M059J (cell line): ENCODE measurements at places on chromosomes 16 and 17. TPM values are rescaled to one million over a fixed set of nuclear protein-coding genes. Genes with fewer than 3 reads are reported as not detected.

Gene G6PC1
- not detected in 2 replicates for total RNA-seq

GRCh38 chr17:61955619-61956018, 27.8 kb upstream of the INTS2 start:
- no peak for DNase-seq

Gene DYNC1LI2
- 79.5 and 92.4 TPM in 2 replicates for total RNA-seq

Gene ARHGDIA
- total RNA-seq, result 124 and 207 TPM in 2 replicates

DNA sequence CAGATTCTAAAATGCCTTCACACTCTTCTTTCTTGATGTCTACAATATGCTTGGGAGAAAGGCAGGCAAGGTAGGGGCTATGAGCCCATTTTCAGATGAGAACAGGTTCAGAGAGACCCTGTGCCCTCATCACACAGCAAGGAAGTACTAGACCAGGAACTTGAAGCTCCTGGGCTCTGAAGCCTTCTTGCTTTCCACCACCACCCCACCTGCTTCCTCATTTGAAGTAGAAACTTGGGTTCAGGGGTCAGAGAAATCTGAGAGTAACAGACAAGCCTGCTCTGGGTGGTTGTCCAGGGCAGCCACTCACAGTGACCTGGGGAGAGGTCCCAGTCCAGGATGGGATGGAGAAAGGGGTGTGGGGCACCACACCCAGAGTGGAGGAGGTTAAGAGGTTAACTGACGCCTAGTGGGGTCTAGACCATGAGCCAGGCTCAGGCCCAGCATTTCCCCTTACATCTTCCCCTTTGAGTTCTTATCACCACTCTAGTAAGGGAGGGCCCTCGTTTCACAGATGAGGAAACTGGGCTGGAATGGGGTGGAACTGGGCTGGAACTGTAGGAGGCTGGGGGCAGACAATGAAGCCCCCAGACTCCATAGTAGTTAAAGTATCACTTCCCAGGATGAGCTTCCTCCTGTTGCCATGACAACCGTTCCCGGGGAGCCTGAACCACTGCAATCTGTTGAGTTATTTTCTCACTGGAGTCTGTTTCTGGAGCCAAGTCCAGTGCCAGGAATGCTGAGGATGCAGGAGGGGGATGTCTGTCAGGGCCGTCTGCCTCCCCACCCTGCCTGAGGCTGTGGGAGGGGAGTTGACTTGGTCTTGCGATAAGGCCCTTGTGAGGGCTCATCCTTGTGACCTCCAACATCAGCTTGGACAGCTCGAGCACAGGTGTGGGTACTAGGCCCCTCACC, 16.2 kb upstream of the PHF12 start:
- no peak for DNase-seq

DNA sequence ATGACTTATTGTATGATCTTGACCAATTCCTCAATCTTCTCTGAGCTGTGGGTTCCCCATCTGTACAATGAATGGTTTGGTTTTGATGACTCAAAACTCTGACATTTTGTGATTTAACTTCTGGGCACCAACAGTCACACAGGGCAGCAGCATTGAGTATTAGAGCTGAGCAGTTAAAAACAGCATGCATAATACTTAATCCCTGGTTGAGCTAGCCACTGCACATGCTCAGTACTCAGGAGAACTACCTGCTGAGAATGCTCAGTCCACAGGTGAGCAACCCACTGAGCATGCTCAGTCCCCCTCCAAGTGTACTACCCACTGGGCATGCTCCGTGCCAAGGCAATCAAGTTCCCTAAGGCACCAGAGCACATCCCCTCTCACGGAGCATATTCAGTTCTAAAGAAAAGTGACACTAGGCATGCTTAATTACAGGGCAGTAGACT, 68.7 kb downstream of the AIPL1 start:
- DNase-seq, result peak; percentile 85

DNA sequence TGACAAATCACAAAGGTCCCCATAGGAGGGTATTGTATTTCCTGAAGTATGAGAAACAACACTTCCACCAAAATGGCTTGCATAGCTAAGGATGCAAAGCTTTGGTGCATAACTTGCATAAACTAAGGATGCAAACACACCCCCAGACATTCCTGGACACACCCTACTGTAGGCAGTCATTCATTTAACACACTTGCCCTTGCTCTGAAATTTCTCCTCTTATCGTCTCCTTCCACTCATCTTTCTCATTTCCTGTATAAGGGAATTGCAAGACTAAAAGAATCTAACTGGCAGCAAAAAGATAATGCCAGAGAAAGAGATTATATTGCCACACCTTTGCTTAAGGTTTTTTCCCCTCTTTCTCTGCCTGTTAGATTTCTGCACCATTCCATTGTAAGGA, 28.3 kb downstream of the CHD9 start:
- no peak for DNase-seq

Gene OR3A3
- not detected in 2 replicates for total RNA-seq
